ENCODE measurements at places on chromosomes 7 and 10.

DNA sequence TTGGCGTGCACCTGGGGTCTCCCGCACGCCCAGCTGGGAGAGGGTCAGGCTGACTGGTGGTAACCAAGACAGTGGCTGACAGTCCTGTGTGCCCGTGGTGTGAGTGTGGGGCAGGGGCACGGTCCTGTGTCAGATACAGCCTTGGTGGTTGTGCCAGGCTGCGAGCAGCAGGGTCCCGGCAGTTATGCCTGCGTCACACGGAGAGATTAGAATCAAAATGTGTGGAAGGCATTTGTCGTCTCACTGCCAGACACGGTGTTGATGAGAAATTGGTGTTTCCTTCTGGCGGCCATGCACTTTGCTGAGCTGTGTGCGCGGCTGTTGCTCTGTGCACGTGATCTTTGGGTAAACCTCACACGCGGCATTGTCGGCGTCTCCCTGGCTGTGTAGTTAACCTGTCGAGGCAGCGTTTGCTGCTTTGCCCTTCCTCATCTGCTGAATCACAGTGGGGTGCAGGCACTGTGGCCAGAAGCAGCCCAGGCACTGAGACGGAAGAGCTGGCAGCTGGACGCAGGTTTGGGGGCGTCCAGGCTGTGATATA is 87.7 kb downstream of the NKX6-2 start:
- no peak for DNase-seq

DNA sequence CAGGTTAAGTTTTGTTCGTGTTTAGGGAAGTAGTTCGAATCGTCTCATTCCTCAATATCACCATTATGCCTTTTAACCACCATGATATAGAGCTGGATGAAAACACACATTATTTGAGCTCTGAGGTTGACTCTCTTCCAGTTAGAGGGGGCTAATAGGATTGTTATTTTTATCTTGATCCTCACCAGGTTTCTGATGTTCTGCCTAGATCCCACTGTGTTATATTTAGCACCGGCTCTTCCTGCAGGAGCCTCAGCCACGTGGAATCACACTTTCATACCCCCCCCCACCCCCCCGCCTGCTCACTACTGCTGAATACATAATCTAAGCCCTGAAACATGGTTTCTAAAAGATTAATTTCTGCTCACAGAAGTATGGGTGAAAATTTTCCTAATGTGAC is 88.3 kb downstream of the NRCAM start:
- DNase-seq = no peak

DNA sequence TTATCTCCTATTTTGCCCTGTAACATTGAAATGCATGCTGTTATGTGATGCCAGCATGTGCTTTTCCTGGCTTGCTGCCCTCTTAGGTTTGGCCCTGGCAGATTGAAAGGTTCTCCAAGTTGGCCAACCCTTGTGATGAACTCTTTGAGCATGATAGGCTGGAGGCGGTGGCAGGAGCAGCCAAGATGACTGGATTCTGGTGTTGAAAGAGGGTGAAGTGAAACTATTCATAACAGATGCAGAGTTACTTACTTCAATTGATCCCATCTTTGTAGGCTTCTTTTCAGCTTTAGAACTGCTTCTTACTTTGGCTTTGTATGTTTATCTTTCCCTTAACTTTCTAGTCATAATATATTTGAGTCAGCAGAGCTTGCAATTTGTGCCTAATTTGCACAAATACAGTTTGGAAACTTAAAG is 57.6 kb downstream of the BICC1 start:
- DNase-seq = no peak

- DNase-seq = no peak
Observed at GRCh38 chr10:3769556-3769955, 15.5 kb downstream of the KLF6 start.

DNA sequence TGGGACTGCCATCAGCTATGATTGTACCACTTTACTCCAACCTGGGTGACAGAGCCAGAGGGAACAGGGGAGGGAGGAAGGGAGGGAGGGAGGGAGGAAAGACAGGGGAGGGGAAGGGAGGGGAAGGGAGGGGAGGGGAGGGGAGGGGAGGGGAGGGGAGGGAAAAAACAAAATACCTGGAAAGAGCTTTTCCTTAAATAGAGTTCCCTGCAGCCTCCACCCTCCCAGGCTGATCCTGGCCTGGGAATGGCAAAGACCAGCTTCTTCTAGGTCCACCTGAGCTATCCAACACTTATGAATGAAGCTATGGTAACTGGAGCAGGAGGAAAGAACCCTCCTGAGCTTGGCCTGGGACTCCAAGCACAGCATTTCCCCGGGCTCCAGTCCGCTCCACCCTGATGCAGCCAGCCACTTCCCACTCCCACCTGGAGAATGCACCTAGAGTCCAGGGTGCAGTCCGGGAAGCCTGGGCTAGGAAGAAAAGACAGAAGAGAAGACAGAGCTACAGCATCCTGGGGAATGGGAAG is 66.1 kb downstream of the GRID1 start:
- DNase-seq = no peak

- no peak for DNase-seq
Observed at GRCh38 chr10:48363617-48364355, 57.3 kb downstream of the MAPK8 start.
